SJCRH30 (cell line): ENCODE measurements at places on chromosomes 12 and 14.
A peak's percentile ranks its signal among the peaks of the same experiment; 100 is the strongest.

DNA sequence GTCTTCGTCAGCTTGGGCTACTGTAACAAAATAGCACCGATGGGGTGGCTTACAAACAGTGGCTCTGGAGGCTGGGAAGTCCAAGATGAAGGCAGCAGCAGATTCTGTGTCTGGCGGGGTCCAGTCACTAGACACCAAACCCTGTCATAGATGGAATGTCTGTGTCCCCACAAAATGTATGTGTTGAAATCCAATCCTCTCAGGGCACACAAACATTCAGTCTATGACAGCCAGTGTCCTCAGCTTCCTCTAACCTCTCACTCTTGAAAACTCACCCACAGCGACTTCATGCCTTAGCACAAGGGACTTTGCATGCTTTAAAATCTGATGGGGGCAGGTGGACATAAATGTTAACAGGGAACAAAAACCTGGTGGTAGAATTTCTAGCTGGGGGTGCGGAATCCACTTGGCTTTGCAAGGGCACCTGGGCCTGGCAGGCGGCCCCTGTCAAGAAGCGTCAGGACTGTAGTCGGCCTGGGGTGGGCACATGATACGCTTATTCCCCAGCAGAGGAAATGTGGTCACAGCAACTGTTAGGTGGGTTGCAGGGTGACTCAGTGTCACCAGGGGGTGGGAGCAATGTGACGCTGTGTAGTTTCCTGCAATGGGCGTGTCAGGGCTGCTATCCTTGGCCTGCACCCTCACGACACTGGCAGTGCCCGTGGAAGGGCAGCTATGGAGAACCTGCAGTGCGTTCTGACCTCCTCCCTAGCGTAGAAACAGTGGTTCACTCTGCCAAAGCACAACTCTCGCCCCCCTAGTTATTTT is 17.7 kb downstream of the RIN3 start:
- DNase-seq, result peak; percentile 7

- DNase-seq, result peak; percentile 28
Measured at GRCh38 chr12:107442326-107442987, 243.1 kb upstream of the PWP1 start.

GRCh38 chr12:6463216-6463615 is 7.3 kb downstream of the VAMP1 start:
- DNase-seq, result no peak

- DNase-seq, result no peak
Measured at GRCh38 chr14:31556191-31556590, 5.0 kb upstream of the NUBPL start.

DNA sequence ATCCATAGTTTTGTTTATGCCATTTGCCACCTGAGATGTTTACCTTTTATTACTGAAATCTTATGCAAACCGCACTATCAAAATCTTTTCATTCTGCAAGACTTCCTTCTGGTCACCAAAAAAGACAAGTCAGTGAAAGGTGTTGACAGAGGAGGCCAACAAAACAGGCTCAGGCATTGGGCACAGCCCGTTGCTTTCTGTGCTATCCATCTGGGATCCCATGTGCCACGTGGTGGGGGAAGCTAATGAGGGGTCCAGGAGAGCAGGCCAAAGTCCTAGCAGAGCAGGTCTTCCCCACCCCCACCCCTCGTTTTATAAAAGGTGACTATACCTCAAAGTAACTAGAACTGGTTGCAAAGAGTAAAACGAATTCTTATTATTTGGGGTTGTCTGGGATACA is 1.2 kb downstream of the ALDH1L2 start:
- DNase-seq, result no peak

DNA sequence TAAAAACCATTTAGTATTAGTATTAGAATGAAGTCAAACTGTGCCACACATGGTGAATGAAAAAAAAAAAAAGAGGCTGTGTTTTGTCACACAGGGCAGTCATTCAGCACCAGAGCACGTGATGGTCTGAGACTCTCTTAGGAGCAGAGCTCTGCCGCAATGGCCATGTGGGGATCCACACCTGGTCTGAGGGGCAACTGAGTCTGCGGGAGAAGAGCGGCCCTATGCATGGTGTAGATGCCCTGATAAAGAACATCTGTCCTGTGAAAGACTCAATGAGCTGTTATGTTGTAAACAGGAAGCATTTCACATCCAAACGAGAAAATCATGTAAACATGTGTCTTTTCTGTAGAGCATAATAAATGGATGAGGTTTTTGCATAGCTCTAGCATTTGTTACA is 12.2 kb upstream of the BDKRB1 start:
- no peak for DNase-seq

GRCh38 chr14:71005076-71005475 is 97.8 kb downstream of the PCNX1 start:
- no peak for DNase-seq

- peak; percentile 6 for DNase-seq
Measured at GRCh38 chr14:37116933-37117849, 55.2 kb downstream of the SLC25A21 start.

GRCh38 chr14:70454731-70455130 is 2.8 kb downstream of the ADAM21 start:
- DNase-seq, result no peak

DNA sequence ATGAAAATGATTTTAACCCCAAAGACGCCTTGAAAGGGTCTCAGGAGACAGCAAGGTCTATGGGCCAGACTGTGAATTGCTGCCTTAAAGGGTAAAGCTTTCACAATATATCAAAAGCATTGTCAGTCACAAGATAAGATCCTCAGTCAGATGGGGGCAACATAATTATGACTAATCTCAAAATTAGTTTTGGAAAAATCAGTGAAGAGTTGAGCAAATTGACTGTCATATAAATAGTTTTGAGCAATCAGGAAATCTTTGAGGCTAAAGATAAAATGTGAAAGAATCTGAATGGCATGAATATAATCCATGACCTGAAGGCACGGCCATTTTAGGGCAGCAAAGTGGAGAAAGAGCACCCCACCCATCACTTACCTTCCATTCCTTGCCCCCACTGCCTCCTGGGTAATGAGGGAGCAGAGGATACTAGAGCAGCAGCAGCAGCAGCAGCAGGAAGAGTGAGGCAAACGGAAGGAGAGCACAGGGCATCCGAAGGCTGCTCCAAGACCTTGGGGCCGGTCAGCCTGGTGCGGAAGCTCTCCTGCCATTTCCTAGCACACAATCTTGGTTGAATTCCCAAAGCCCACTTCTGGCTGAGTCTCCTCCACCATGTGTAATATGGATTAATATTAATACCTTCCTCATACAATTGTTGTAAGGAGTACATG is 7.0 kb downstream of the STON2 start:
- DNase-seq, result no peak

- DNase-seq, result no peak
Measured at GRCh38 chr14:38799671-38800070, 303.4 kb downstream of the SEC23A start.

GRCh38 chr12:121992059-121992879 is 29.4 kb upstream of the BCL7A start:
- no peak for DNase-seq

DNA sequence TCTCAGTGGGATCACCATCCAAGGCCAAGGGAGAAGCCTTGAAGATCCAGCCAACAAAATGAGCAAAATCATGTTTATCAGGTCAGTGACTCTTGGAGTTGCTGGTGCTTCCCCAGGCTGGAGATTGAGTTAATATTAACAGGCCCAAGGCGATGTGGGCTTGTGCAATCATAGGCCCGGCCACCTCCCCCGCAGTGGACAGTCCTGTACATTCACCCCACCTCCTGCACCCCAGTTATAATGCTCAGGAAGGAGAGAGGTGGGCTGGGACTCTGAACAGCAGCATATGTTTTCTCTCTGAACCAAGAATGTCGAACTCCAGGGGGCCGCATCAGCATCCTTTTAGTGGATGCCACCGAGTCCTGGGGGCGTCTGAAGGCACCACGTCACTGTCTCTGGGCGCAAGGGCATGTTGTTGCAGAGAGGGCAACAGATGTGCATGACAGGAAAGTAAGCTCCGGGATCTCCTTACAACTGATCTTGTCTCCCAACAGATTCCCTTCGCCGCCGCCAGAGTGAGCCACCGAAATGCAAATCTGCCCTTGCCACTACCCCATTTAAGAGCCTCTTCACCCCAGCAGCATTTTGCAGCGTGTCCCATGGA is 32.2 kb upstream of the SERPINA6 start:
- no peak for DNase-seq

DNA sequence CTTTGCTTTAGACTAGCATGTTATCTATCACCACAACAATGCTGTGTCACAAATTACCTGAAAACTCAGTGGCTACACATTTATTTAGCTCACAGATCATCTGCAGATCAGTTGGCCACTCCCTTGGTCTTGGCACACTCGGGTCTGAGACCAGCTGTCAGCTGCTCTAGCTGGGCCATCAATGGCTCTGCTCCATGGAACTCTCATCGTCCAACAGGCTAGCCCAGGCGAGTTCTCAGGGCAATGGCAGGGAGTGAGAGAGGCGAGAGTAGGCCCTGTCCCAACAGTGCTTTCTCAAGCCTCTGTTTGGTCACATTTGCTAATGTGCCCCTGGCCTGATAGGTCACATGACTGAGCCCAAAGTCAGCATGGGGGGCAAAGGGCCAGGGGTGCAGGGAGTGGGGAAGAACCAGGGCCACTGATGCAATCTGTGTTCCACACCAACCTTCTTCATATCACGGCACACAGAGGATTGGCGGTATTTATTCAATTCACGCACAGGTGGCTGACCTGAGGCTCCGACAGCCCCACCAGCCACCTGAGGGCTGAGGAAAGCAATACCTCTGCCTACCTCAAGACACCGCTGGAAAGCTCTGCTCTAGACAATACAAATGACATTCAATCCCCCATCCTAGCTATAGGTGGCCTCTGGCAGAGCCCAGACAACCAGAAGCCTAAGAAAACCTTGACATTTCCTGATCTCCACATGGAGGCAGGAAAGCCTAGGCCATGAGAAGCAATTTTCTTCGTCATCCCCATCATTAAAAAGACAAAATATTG is 82.5 kb downstream of the NT5DC3 start:
- DNase-seq, result no peak

DNA sequence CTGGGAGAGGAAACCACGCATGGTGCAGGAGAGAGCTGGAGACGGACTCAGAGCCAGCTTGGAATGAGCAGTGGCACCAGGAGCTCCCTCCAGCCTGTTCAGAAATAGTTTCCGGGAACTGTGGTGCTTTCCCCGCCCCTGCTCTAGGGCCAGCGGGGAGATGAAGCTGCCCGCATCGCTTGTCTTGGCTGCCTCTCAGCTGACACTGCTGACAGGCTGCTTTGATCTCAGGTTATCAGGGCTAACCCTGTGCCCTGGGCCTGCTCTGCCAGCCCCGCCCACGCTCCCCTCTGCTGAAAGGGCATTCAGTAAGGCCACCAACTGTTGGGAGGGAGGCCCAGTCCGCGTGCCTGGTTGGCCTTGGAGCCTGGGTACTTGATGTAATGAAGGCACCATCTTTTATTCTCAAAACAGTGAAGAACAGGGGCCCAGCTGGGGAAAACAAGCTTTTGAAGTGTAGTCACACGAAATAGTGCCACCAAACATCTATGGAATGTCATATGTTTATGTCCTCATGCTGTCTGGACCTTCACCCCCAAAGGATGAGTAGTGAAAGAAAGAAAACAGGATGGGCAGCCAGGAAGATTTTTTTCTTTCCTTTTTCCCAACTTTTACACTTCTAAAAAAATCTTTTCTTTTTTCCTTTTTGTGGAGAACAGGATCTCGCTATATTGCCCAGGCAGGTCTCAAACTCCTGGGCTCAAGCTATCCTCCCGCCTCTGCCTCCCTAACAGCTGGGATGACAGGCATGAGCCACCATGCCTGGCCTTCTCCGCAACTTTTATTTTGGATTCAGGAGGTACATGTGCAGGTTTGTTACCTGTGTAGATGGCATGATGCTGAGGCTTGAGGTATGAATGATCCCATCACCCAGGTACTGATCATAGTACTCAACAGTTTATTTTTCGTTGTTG is 115.9 kb upstream of the TBX3 start:
- no peak for DNase-seq

DNA sequence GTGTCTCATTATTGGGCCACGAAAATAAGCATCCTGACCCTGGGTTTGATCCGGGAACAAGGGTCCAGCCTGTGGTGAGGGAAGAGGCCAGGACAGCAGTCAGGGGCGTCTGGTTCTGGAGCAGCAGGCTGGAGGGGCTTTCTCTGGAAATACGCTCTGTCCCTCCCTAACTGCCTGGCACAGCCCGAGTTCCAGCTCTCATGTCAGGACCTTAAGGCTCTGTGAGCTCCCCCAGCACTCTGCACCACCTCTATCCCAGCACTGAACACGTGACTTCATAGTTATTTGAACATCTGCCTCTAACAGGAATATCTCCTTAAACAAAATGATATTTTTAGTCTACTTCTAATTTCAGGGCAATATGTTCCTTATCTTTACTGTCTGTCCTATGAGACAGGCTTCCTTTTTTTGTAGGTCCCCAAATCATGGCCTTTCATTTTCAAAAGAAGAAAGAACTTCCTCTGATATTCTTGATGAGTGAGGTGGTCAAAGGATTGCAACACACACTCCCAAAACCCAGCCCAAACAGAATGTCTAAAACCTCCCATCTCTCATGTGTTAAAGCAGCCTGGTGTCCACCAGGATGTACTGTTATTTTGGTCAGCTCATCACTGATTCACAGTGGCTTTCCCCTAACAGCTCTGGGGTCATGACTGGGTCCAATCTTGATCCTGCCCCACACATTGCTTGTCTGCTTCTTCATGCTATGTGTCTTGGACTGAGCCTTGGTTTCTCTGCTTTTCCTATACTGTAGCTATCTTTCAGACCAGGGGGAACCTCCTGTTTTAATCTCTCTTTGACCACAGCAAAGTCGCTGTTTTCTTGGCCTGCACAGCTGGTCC is 9.7 kb downstream of the AQP6 start:
- DNase-seq, result no peak

- DNase-seq, result peak; percentile 90
Measured at GRCh38 chr12:13390381-13390861, 193.9 kb downstream of the EMP1 start.

DNA sequence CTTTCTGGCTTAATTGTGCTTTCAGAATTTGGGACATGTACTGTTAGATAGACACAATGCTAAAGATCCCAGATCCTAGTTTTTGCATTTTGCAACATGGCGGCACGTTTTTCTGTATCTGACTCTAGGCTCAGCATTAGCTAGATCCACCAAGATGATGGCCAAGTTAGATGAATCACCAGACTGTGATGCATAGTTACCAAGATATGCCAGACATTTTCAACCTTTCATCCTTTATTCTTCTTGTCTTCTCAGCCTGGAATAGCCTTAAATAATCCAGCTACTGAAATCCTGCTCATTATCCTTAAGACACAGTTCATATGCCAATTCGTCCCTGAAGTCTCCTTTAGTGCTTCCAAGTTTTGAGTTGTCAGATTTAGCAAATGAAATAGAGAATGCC is 144.9 kb upstream of the CRY1 start:
- DNase-seq, result no peak

- DNase-seq, result no peak
Measured at GRCh38 chr14:70995671-70996070, 88.4 kb downstream of the PCNX1 start.

GRCh38 chr12:99619389-99620158 is 28.0 kb upstream of the GARIN6 start:
- DNase-seq, result peak; percentile 18

- DNase-seq, result peak; percentile 33
Measured at GRCh38 chr14:91354979-91355685, 62.5 kb downstream of the CCDC88C start.
